ENCODE measurements at places on chromosomes 7 and 10. TPM values are rescaled to one million over a fixed set of nuclear protein-coding genes. Genes with fewer than 3 reads are reported as not detected.

OPTN gene
- total RNA-seq = 132 TPM

LRRC17 gene
- total RNA-seq = 12.3 TPM

ERVW-1 gene
- total RNA-seq = not detected

NANOS1 gene
- 1.1 TPM for total RNA-seq

GDF10 gene
- total RNA-seq = under 0.01 TPM

MYPN gene
- 1.8 TPM for total RNA-seq

DEPP1 gene
- total RNA-seq = 87.6 TPM

HOGA1 gene
- 2.7 TPM for total RNA-seq

MYO3A gene
- total RNA-seq = not detected

ZNF22 gene
- 14.4 TPM for total RNA-seq

EVX1 gene
- total RNA-seq = not detected

NAT16 gene
- not detected for total RNA-seq

AZGP1 gene
- not detected for total RNA-seq

ANKRD26 gene
- total RNA-seq = 15.6 TPM

FRAT1 gene
- total RNA-seq = 3.8 TPM

SPDYE5 gene
- total RNA-seq = not detected

GCK gene
- not detected for total RNA-seq

GBX1 gene
- not detected for total RNA-seq

SRRM3 gene
- 0.36 TPM for total RNA-seq

TMEM236 gene
- under 0.01 TPM for total RNA-seq

SPDYE6 gene
- total RNA-seq = not detected

HHEX gene
- 0.36 TPM for total RNA-seq

AKR1C4 gene
- not detected for total RNA-seq

PON1 gene
- total RNA-seq = not detected

AS3MT gene
- 6.2 TPM for total RNA-seq

TNPO3 gene
- total RNA-seq = 54.5 TPM

SORBS1 gene
- total RNA-seq = 0.29 TPM

SSC4D gene
- total RNA-seq = 0.88 TPM

PRKCQ gene
- not detected for total RNA-seq

UCN3 gene
- not detected for total RNA-seq

GPR85 gene
- 7.2 TPM for total RNA-seq
